ENCODE measurements at places on chromosomes 1 and 21. TPM values are rescaled to one million over a fixed set of nuclear protein-coding genes. Genes with fewer than 3 reads are reported as not detected.

EPB41 gene
- 123 TPM for total RNA-seq

SLFNL1 gene
- total RNA-seq: 0.57 TPM

FAM89A gene
- total RNA-seq: 8.5 TPM

RHD gene
- not detected for total RNA-seq

ANGPTL1 gene
- not detected for total RNA-seq

TTC4 gene
- 23.0 TPM for total RNA-seq

PRAMEF20 gene
- total RNA-seq: not detected

SLC35F3 gene
- not detected for total RNA-seq

HPCA gene
- total RNA-seq: 1.2 TPM

LCE2A gene
- not detected for total RNA-seq

CELA3B gene
- total RNA-seq: not detected

SYTL1 gene
- total RNA-seq: 81.7 TPM

LCE3D gene
- not detected for total RNA-seq

NOS1AP gene
- not detected for total RNA-seq

RIMS3 gene
- total RNA-seq: 106 TPM

HSD3B1 gene
- total RNA-seq: not detected

HES2 gene
- total RNA-seq: not detected

VWA5B1 gene
- total RNA-seq: 0.19 TPM

OR10T2 gene
- total RNA-seq: not detected

C1orf146 gene
- total RNA-seq: not detected

PRR9 gene
- total RNA-seq: not detected

PCSK9 gene
- total RNA-seq: not detected

ZFYVE9 gene
- total RNA-seq: 4.0 TPM

OR6K3 gene
- not detected for total RNA-seq

DYNLT5 gene
- total RNA-seq: 0.30 TPM

BMP8A gene
- 0.44 TPM for total RNA-seq
